Activated naive CD8-positive, alpha-beta T cell treated with anti-CD3 and anti-CD28 coated beads, Interleukin-2, amount 50 U/mL, for 16 hours (primary cell): ENCODE measurements at places on chromosomes 11 and 22.

DNA sequence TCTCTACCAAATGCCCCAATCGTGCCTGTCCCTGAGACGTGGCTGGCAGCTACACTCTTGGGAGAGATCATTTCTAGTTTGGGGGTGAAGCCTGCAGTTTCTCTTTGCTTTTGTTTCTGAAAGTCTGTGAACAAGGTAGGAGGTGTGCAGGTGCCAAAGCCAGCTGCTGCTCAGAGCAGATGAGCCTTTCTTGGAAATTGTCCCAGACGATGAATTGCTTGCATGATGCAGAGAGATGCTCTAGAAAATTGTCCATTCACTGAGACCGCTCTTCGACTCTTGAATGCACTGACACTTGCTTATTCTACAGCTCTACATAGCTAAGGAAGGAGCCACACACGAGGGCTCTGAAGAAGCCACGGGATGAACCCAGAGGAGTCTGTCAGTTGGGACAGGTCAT is 225.6 kb upstream of the E2F8 start:
- DNase-seq = no peak

- no peak for DNase-seq
Observed at GRCh38 chr11:8206251-8207079, 37.6 kb upstream of the RIC3 start.

GRCh38 chr11:100536979-100537378 is 150.1 kb upstream of the ARHGAP42 start:
- DNase-seq = no peak

DNA sequence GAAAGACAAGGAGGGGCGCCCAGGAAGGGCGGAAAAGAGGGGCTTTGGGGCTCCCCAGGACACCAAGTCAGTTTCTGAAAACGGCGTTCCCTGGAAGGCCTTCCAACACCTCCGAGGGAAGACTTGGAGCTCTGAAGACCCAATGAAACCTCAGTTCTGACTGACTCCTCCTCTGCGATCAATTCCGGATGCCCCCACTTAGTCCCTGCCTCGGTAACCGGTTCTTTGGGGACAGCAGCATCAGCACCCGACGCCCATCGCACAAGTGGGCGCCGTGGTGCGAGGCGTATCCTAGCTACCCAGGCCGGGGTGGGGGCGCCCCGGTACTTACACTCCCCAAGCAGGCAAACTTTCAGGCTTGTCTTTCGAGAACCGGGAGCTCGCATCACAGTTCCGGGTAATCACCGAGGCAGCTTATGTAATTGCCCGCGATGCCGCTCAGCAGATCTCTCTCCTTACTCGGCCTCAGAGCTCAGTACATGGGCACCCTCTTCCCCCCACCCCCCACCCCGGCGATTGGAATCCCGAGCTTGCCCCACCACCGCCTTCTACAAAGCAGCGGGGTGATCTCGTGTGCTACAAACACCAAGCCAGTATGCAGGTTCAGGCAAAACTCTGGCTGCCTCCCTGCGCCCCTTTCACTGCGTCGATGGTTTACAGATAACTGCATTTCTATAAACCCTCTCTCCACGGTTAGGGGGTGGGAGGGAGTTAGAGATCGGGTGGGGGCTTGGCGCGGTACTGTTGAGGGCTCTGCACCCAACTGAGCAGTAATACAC is 2.0 kb downstream of the TENM4 start:
- no peak for DNase-seq

- DNase-seq = no peak
Observed at GRCh38 chr22:35544827-35545226, 4.2 kb downstream of the RASD2 start.

DNA sequence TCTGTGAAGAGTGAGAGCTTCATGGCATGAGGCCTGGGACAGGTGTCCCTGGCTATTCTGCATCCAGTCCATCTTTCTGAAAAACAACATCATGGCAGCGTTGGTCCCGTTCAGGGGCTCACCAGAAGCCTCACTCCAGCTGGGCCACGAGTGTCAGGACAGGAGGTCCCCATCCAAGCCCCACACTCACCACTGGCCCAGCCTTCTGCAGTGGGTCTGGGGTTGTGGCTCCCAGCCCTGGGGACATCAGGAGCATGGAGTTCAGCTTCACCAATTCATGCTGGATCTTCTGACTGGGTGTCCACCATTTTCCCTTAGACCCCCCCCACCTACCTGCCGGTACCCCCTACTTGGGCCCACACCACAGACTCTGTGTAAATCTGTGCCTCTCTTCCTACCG is 400.3 kb downstream of the BRD1 start:
- DNase-seq = no peak

DNA sequence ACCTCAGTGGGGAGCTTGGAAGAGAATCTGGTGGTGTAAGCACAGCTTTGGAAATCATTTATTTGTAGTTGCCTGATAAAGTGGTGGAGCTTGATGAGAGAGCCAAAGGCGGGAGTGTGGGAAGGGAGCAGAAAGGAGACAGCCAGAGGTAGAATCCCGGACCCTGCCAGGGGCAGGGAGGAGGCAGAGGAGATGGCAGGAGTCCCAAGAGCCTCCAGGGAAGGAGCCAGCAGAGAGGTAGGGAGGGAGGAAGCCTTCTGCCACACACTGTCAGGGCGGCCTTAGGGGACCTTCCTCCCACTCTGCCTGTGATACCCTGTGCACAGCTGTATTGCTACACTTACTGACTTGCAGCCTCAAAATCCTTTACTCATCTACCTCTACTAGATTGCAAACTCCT is 15.4 kb downstream of the SCUBE2 start:
- no peak for DNase-seq

DNA sequence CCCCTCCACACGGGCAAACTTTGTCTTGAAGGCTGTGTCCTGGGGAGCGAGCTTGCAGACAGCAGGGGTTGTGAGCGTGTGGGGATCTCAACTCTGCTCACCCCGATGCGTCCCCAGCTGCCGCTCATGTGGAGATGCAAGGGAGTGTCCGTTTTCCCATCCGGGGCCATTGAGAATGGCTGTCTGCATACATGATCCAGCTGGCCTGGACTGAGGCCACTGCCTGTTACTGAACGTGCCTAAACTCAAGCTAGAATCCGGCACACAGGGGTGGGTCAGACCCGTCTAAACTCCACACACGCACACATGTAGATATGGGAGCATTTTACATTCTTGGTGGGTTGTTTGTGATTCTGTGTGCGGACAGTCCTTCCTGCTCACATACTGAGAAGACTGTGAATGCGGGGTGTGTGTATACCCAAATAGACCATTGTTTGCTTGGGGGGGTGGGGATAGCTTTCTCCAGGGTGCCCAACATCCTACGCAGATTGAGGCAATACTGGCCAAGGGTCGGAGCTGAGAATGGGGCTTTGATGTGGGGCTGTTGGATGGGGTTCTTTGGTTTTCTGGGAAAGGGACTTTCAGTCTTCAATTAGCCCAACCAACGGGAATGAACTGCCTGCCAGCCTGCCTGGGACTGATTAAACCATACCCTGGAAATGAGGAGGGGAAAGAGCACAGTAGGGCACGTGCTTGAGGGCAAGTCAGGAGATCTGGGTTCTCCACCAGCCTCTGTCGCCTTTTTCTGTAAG is 60.4 kb downstream of the ST3GAL4 start:
- no peak for DNase-seq

DNA sequence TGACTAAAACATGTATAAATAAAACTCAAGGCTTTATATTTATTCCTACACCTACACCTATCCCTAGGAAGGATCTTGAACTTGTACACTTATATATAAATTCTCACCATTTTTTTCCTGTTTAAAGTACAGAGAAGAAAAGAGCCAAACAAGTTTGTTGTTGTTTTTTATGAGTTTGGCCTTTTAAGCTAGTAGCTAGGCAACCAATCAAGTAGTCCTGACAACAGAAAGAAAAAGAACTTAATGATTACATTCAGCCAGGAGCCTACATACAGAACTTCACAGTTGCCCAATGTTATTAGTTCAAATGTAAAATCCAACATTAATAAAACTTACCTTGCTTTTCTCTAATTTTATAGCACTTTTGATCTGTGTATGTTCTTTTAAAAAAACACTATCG is 316.2 kb downstream of the SOX6 start:
- DNase-seq = no peak

DNA sequence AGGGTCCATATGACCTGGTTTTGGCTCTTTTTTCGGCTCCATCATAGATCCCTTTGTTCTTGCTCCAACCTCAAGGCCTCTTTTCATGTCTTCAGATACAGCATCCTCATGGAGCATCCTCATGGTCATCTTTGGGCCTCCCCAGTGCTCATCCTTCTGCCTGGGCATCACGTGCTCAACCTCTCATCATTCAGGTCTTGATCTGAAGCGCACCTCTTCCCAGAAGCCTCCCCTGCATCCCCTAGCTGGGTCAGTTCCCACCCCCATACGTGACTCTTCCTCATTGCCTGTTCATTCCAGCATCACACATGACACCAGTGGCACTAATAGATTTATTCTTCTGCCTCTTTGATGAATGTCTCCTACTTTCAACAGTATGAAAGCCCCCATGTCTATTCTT is 192.2 kb downstream of the MIAT start:
- DNase-seq = no peak

- no peak for DNase-seq
Observed at GRCh38 chr22:38097557-38098409, 12.7 kb downstream of the BAIAP2L2 start.

DNA sequence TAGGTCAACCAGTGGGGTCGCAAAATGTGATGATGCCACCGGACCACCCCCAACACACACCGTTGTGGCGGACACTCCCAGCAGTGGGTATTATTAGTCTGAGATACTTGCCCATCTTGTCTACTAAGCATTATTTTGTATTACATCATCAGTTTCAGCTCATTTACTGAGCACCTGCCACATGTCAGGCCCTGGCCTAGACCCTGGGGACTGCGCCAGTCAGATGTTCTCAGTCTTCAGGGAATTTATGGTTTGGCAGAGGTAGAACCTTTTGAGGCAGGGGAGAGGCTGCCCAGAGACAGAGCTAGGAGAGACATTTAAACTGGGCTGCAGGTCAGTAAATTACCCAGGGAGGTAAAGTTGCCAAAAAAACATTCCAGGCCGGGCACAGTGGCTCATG is 43.1 kb upstream of the GCAT start:
- DNase-seq = no peak

- DNase-seq = no peak
Observed at GRCh38 chr11:132242632-132243031, 872.2 kb downstream of the NTM start.

- no peak for DNase-seq
Observed at GRCh38 chr22:50117168-50117762, 27.5 kb downstream of the MOV10L1 start.

- DNase-seq = no peak
Observed at GRCh38 chr11:107859459-107860239, 1.1 kb upstream of the SLC35F2 start.

GRCh38 chr11:120985718-120986569 is 38.0 kb upstream of the TBCEL start:
- DNase-seq = peak; percentile 1

- DNase-seq = no peak
Observed at GRCh38 chr11:6096417-6096816, 11.1 kb upstream of the OR56B4 start.

- DNase-seq = no peak
Observed at GRCh38 chr22:48883211-48883960, 944.3 kb downstream of the BRD1 start.

DNA sequence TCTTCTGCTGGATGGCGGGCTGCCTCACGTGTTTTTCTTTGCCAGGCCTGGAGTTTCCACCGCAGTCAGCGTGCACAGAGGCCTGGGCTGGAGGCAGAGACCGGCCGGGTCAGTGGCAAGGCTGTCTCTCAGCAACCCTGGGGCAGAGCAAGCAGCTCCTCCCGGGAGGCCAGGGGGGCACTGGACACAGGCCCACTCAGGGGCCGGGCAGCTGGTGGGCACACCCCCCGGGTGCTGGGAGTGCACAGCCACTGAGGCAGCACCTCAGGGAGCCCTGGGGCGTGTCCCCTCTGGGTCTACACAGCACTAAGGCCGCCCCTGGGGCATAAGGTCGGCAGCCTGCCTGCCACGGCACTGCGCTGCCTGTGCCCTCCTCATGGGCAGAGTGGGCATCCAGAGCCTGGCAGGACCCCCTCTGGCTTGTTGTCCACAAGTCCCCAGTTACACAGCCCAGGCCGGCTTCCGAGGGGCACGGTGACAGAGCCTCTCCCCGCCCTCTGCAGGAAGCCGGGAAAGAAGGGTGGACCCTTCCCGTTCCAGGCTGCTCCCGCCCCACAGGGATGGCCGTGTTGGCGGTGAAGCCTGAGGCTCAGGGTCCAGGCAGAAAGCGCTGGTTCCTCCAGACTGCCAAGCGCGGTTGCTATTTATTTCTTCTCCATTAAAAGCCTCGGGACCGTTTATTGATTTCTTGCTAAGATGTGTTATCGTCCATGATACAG is 18.5 kb upstream of the TH start:
- no peak for DNase-seq

GRCh38 chr11:131064373-131064991 is 148.2 kb upstream of the SNX19 start:
- DNase-seq = no peak

GRCh38 chr11:82701847-82702520 is 31.7 kb downstream of the FAM181B start:
- DNase-seq = no peak

DNA sequence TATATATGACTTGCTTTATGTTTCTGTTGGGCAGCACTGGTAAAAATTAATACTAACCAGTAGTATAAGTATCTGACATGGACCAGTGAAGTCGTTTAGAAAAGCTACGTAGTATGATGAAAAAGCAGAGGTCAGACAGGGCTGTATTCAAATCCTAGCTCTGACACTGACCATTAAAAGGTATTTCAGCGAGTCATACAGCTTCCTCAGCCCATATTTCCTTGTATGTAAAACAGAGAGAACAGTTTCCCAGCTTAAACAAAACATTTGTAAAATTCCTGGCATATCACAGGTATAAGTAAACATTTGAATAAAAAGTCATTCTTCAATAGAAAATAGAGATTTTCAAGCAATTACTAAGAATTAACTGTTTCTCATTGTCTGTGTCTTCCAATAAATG is 4.2 kb downstream of the NOX4 start:
- DNase-seq = no peak
